Activated CD8-positive, alpha-beta memory T cell treated with anti-CD3 and anti-CD28 coated beads, Interleukin-2, amount 10 ng/mL, durations not matched to agents 7 days and 5 days (primary cell): ENCODE measurements at places on chromosomes 11 and 22.

- DNase-seq = no peak
Measured at GRCh38 chr11:117613521-117613920, 183.5 kb downstream of the DSCAML1 start.

DNA sequence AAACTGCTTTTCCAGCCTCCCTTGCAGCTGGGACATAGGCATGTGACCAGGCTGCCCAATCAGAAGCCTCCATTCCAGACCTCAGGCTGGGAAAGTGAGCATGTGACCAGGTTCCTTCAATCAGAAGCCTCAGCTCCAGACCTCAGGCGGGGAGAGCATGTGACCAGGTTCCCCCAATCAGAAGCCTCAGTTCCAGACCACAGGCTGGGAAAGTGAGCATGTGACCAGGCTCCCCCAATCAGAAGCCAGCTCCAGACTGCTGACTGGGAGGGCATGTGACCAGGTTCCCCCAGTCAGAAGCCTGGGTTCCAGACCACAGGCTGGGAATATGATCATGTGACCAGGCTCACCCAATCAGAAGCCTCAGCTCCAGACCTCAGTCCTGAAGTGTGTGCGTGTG, 11.7 kb upstream of the IL2RB start:
- peak; percentile 84 for DNase-seq

DNA sequence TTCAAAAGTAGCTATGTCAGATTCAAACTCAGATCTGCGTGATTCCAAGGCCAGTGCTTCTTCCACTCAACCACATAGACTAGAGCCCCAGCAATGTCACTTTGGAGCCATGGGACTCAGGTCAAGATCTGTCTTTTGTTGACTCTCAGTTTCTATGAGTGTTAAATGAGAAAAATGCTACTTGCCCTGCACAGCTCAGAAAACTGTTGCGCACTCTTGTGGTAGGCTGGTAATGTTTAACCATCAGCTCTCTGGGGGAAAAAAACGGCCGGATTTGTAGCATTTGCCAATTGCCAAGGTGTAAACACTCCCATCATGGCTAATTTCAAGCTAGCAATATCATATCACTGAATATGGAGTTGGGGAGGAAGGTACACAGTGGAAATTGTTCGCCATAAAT, 328.1 kb upstream of the SYN3 start:
- no peak for DNase-seq

- no peak for DNase-seq
Measured at GRCh38 chr11:74696939-74697675, 34.1 kb downstream of the CHRDL2 start.

DNA sequence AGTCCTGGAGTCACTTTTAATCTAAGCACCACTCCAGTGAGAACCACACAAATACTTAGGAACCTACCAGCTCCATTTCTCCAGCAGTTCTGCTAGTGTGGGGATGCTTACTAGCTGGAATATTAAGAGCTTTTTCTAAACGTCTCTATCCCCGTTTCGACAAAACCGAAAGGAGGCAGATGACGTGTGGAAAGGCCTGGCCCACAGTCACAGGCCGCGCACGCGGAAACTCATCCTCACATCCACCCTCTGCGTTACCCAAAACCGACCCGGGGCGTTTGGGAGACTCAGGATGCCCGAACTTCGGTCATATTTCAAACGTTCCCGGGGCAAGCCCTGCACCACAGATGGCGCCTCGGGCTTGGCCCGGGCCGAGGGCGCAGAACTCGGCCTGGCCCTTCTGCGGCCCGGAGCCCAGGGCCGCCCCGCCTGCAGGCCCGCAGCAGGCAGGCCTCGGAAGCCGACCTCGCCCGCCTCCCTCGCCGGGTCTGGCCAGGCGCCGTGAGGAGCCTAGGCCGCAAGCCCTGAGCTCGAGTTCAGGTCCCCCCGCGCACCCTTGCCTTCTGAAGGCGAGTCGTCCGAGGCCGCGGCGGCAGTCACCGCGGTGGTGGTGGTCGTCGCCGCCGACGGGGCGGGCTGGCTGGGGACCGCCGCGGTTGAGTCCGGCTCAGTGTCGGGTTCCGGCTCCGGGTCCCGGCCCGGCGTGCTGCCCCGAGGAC, 473 bp downstream of the FNBP4 start:
- DNase-seq = peak; percentile 87

DNA sequence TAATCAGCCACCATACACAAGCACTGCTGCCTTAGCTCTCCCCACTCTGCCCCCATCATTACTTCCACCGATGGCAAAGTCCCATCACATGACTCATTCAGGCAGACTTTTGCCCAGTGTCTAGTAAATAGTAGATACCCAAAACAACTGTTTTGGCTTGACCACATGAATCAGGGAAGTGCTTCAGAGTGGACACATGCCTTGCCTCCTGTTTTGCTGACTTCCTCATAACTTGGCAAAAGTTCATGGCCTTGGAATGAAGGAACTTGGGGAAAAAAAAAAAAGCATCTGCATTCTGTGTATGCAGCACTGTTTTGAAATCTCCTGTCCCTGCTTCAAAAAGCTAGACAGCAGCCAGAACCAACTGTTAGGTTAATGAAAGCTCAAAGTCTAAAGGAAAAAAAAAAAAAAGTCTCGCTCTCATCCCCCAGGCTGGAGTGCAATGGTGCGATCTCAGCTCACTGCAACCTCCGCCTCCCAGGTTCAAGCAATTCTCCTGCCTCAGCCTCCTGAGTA, 335.3 kb downstream of the FAM181B start:
- no peak for DNase-seq

- no peak for DNase-seq
Measured at GRCh38 chr22:19522881-19523239, 1.4 kb downstream of the CLDN5 start.

GRCh38 chr22:46638601-46639431, 18.6 kb downstream of the GRAMD4 start:
- DNase-seq = no peak

DNA sequence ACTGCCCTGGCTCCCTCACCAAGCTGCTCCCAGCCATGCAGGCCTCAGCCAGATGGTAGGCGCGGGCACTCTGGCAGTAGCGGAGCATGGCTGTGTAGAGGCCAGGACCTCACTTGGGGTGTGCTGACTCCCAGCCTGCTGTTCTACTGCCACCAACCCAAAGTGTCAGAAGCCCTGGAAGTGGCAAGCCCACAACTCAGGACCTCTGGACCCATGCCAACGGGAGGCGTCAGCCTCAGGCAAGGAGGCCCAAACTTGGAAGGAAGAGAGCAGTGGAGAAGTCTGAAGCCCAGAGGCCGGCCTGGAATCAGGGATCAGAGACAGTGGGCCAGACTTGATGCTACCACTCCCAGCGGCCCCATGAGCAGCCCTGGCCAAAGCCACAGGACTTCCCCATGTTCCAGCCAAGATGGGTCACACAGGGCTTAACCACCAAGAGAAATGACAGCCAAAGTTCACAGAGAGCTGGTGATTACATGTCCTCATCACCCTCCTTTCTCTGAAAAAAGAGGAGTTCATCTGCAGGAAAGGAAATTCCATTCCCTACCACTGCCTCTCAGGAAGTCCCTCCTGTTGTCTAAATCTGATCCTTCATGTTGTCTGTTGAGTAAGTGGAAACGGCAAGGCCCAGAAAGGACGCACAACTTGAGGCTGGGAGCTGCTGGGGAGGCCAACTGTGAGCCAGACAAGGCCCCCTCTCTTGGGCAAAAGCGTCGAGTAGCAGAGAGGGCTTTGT, 4.4 kb downstream of the ARRB1 start:
- DNase-seq = no peak

GRCh38 chr11:112581747-112582146, 321.1 kb upstream of the PLET1 start:
- no peak for DNase-seq

DNA sequence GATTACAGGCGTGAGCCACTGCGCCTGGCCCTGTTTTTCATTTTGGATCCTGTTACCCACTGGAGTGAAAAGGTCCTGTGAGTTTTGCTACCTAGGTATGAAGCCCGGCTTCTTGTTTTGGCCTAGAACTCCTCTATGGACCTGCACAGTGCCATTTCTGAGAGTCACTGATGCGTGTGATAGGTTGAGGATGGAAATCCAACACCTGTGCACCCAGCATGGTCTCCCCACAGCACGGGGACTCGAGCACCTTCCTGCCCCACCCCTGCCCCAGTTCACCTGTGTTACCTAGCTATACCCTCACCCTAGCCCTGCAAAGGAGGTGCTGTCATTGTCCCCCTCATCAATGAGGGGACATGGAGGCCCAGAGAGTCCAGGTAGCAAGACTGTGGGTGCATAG, 5.1 kb downstream of the FBLN1 start:
- DNase-seq = no peak

- no peak for DNase-seq
Measured at GRCh38 chr11:26014456-26015115, 317.3 kb upstream of the ANO3 start.

DNA sequence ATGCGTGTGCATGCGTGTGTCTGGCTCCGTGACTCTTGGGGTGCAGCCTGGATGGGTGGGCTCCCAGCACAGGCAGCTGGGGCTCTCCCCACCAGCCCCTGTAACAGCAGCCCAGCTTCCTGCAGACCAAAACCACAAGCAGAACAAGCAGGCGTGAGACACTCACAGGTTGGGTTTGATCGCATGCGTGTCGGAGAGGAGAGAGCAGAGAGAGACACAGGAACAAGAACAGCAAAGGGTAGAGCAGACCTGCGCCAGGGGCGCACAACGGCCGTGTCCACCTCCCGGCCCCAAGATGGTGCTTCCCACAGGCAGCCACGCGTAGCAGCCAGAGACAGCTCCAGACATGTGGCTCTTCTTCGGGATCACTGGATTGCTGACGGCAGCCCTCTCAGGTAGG, at the start of gene CD6:
CD6 (plus strand) TSS at position 161 of the 400 bp plus-strand sequence; CDS start at position 347, 186 bp downstream.
- peak; percentile 87 for DNase-seq

DNA sequence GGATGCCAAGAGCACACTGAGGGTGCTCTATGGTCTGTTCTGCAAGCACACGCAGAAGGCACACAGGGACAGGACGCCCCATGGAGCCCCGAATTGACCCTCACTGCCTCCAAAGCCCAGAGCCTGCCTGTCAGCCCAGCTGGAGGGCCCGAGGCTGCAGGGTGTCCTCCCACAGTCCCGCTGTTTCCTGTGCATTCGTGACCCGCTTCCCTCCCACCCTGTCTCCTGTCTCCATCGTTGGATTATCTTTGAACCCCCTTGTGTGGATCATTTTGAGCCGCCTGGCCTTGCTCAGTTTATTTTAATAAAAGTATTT, 25.6 kb downstream of the PARVG start:
- DNase-seq = no peak

- no peak for DNase-seq
Measured at GRCh38 chr11:75644946-75645345, 23.9 kb downstream of the MAP6 start.

- DNase-seq = no peak
Measured at GRCh38 chr11:82711648-82712047, 22.0 kb downstream of the FAM181B start.

- no peak for DNase-seq
Measured at GRCh38 chr11:11451501-11452005, 98.5 kb upstream of the CSNK2A3 start.

- DNase-seq = no peak
Measured at GRCh38 chr11:70243912-70244652, 26.4 kb upstream of the PPFIA1 start.

DNA sequence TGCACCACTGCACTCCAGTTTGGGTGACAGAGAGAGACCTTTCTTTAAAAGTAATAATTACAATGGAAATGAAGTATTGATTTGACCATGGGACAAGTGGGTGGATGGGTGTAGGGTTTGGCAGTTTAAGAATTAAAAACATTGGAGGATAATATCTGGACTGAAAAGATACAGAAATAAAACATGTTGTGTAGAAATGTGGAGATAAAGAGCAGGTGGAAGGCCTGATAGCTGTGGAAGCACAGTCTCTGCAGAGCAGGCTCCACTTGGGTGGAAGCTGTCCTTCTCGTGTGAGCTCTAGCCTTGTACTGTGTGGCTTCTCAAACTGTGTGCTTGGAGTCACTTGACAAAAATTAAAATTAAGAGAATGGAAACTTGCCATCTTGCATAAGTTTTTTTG, 25.6 kb downstream of the APLP2 start:
- no peak for DNase-seq

DNA sequence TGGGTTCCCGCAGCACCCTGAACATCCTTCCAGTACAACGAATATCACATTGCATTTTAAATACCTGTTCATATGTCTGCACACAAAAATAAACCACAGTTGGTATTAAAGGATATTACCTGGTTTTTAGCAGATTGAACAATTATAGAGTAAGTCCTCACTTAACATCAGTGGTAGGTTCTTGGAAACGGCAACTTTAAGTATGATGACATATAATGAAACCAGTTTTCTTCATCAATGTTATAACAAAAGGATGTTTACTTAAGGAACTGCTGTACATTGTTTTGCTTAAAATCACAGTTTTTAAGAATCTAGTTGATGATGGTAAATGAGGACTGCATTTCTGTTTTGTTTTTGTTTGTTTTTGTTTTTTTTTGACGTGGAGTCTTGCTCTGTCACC, 28.0 kb downstream of the TRIM66 start:
- no peak for DNase-seq

- no peak for DNase-seq
Measured at GRCh38 chr11:5036669-5037068, 9.7 kb upstream of the OR52J3 start.

GRCh38 chr11:122523846-122524805, 131.4 kb upstream of the UBASH3B start:
- DNase-seq = no peak

- no peak for DNase-seq
Measured at GRCh38 chr11:11312738-11313137, 40.3 kb downstream of the CSNK2A3 start.

GRCh38 chr22:48210198-48210580, 1447.7 kb downstream of the TBC1D22A start:
- no peak for DNase-seq
